ENCODE measurements at places on chromosomes 2 and 18.

DNA sequence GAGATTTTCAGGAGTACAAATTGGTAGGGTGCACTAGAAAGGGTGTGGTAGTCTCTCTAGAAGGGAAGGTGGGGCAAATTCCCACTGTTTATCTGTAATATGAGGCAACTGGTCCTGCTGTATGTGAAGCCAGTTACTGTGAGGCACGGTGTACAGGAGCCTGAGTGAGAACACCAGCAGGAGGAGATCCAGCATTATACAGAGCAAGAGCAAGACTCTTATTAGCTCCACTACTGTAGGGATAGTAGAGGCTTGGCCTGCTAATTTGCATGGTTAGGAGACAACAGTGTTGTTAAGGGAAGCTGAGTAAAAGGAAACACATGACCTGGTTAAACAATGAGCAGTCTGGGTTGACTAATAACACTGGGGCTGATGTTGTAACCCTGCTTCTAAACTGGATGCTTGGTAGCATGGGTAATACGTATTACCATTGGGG is 76.3 kb upstream of the WDSUB1 start:
- no peak for DNase-seq

DNA sequence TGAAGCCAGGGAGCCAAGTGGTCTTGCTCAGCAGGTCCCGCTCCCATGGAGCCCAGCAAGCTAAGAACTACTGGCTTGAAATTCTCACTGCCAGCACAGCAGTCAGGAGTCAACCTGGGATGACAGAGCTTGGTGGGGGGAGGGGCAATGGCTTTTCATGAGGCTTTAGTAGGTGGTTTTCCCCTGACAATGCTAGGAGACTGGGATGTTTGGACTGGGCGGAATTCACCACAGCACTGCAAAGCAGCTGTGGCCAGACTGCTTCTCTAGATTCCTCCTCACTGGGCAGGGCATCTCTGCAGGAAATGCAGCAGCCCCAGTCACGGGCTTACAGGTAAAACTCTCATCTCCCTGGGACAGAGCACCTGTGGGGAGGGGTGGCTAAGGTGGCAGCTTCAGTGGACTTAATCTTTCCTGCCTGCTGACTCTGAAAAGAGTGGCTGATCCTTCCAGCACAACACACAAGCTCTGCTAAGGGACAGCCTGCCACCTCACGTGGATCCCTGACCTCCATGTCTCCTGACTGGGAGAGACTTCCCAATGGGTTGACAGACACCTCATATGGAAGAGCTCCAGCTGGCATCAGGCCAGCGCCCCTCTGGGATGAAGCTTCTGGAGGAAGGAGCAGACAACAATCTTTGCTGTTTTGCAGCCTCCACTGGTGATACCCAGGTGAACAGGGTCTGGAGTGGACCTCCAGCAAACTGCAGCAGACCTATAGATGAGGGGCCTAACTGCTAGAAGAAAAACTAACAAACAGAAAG is 349.7 kb upstream of the ST6GAL2 start:
- no peak for DNase-seq

GRCh38 chr18:60684843-60685513 is 312.4 kb upstream of the MC4R start:
- no peak for DNase-seq

GRCh38 chr18:70535041-70535440 is 246.2 kb downstream of the SOCS6 start:
- DNase-seq: no peak

DNA sequence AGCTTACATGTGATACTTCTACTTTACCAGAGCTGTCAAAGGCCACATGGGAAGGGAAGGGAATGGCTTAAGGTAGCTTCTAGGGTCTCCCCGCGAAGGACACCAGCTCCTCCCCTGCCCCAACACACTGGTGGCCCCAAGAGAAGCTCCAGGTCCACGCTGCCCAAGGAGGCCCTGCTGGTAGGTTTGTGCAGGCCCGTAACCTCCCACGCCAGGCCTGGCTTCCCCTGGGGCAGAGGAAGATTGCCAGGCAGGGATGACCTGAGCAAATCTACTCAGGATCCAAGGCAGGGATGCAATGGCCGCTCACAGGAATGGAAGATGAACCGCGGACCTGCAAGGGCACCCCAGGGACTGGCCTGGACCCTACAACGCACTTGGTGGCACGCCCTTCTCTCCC is 205.1 kb downstream of the MGAT5 start:
- DNase-seq: no peak

DNA sequence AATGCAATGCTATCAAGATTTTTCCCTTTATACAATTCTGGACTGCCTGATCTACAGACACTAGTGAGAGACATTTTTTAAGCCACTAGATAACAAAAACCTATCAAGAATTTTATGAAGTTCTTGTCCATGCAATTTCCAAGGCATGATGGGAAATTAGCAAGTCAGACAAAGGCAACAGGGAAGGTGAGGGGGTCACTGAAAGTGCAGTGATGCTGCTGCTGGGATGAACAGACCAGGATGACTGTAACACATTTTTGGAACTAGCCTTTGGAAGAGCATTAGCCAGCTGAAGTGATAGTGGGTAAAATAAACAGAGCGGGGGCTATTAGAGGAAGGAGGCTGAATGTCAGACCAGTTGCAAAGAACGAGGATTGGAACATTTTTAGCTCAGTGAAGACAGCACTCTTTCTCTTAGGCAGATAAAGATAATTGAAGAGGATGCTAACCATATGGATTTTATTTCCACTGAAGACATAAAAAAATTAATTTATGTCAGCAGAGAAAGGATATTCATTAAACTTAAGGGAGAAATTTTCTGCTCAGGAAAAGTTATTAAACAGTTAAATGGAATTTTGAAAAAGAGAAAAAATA is 17.9 kb downstream of the NRXN1 start:
- no peak for DNase-seq

- no peak for DNase-seq
These were observed 15.5 kb downstream of the CDCA7 start for GRCh38 chr2:173370198-173370597.

DNA sequence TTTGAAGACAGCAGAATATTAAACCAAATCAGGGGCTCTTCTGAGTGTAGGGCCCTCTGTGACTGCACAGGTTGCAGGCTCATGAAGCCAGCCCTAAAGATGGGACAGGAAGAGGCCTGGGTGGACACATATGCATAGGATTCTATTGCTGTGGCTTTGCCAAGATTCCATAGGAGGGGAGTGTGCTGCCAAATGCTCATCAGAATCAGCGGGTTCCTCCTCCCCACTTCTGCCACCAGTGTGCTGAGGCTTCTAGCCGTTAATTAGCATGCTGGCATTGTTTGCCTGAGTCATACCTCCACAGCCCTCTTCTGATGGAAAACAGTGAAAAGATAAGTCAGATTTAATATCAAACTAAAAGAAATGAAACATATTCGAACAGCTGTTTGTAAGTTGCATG is 103.9 kb upstream of the TMEFF2 start:
- no peak for DNase-seq

- no peak for DNase-seq
These were observed 272.8 kb downstream of the FIGN start for GRCh38 chr2:163462993-163463392.

Measured in stimulated activated CD4-positive, alpha-beta T cell treated with anti-CD3 and anti-CD28 coated beads, TNF-alpha, amount 100 ng/mL, for 48 hours (primary cell).